ENCODE measurements at places on chromosomes 16 and 17.

GRCh38 chr16:50992350-50993032 is 158.6 kb downstream of the SALL1 start:
- DNase-seq: no peak

- DNase-seq: no peak
These were observed 13.7 kb upstream of the OSGIN1 start for GRCh38 chr16:83939266-83939855.

- no peak for DNase-seq
These were observed 1149.1 kb upstream of the CDH8 start for GRCh38 chr16:63185235-63185780.

GRCh38 chr16:16857012-16857411 is 478.1 kb downstream of the NPIPA7 start:
- no peak for DNase-seq

GRCh38 chr16:57030346-57030902 is 41.1 kb downstream of the NLRC5 start:
- no peak for DNase-seq

DNA sequence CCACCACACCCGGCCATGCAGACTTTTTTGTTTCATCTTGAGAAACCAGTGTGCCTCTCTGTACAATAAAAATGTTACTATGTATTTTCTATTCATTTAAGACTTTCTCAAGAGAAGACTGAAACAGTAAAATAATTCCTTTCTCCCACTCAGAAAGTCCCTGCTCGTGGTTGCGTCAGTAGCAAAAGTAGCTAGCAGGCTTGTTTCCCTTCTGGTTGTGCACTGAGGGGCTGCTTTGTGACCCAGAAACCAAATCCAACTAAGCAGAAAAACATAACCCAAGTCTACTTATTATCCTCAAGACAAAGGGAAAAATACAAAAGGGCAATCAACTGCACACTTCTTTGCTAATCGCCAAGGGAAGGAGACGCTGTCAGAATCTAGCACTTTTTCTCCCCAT is 3.4 kb upstream of the PNPO start:
- DNase-seq: no peak

GRCh38 chr17:67515490-67516083 is 138.5 kb downstream of the PITPNC1 start:
- no peak for DNase-seq

- no peak for DNase-seq
These were observed 2.9 kb downstream of the NFAT5 start for GRCh38 chr16:69568676-69569075.

GRCh38 chr17:15169676-15170075 is 95.5 kb downstream of the PMP22 start:
- no peak for DNase-seq

DNA sequence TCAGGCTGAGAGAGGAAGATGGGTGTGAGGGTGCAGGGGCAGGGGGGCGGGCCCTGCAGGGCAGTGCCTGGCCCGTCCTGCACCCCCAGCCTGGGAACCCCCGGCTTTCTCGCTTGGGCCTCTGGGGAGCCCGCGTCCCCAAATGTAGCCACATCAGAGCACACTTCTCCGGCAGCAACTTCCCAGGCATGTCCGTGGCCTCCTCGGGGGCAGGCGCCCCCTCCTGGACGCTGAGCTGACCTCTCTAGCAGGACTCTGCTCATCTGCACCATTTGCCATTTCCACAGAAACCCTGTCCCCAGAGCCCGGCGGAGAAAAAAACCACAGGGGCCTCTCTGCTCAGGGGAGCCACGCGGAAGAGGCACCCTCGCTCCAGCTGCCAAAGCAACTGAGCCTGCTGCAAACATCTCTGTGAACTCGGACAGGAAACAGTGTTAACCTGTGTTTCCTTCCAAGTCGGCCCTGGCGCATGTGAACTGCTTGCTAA is 63.4 kb downstream of the KLHDC4 start:
- no peak for DNase-seq

DNA sequence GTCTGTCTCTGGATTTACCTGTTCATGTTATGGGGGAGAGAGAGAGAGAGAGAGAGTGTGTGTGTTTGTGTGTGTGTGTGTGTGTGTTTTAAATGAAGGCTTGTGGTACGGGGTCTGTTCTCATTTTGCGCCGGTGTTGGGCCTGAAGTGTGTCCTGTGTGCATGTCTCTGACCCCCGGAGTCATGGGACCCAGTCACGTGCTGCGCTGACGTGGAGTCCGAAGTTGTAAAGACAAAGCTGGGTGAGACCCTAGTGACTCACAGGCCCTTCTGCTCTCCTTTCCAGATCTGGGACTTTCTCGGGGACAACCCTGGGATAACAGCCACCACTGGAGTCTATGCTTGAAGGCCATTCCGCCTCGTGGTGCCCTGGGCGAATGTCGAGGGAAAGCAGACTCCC is 35.0 kb downstream of the JPH3 start:
- no peak for DNase-seq

DNA sequence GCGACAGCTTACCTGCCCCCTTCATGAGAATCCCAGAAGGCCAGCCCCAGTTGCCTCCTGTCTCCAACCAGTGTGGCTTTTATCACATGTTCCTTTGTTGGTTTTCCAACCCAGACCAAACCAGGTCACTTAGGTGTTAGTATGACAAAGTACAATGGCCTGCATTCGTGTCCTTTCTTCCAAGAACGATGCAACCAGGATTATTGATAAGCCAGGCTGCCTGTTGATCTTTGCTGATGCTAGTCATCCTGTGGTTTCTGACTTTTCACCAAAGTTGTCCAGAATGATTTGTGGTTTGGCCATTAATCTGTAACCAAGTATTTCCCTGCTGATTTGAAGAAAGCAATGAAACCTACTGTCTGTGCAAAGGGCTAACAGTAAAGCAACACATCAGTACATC is 191.4 kb downstream of the CYLD start:
- no peak for DNase-seq

- DNase-seq: no peak
These were observed 23.6 kb downstream of the CIBAR2 start for GRCh38 chr16:85088570-85089199.

GRCh38 chr17:66580184-66580955 is 254.5 kb upstream of the CACNG5 start:
- DNase-seq: no peak

DNA sequence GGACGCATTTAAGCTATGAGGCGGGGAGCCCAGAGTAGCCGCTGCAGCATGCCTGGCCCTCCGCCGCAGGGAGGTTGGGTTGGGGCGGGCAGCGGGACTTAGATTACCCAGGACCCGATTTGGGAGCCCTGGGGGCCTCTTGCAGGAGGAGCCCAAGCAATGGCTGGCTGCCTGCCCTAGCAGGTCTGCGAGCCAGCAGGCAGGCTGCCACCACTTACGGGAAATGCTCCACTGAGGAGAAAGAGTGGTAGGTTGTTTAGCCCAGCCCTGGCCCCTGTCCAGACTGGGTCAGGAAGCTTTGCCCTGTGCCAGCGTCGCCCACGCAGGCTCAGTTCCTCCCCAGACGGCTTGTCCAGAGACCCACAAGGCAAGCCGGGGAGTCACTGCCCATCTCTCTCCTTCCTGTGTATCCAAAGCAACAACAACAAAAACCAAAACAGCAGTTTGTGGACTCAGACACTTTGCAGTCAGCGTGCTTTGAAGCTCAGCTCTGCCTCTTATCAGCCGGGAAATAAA is 10.3 kb upstream of the TVP23A start:
- no peak for DNase-seq

DNA sequence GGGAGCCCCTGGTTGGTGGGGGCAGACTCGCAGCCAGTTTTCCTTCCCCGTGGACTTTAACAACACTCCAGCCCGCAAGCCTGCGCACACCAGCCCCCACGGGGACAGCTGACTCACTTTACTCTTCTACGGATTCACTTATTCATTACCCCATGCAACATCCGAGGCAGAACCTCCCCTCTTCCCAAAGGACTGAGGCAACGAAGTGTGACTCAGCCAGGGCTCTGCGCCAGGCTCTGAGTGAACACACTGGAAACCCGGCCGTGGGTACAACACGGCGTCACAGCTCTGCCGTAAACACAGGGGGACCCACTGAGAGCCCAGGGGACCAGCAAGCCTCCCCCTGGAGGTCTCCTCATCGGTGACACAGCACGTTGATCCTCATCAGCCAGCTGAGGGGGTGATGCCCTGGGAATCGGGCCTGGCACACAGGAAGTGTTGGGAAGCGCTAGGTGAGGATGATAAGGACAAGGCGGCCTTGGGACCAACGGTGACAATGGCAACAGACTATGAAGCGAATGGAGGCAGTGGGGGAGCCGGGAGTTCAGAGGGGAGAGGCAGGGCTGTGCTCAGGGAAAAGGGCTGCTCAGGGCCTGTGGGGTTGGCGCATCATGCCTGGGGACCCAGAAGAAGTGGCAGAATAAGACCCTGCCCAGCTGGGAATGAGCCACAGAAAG is 14.6 kb downstream of the COTL1 start:
- no peak for DNase-seq

DNA sequence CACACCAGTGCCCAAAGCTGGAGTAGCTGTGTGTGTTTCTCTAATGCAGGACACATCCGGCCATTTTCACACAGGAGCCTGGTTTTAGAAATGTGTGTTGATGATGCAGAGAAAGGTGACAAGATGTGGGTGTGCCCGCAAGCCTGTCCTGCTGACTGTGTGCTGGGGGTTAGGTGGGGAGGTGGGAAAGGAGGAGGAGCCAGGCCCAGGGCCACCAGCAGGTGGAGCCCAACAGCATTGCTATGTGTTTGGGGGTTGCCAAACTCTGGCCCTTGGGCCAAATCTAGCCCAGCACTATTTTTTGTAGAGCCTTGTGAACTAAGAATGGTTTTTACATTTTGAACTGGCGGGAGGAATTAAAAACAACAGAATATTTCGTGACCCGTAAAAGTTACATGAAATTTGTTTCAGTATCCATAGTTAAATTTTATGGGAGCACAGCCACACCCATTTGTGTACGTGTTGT is 61.7 kb upstream of the LGALS9 start:
- DNase-seq: no peak

DNA sequence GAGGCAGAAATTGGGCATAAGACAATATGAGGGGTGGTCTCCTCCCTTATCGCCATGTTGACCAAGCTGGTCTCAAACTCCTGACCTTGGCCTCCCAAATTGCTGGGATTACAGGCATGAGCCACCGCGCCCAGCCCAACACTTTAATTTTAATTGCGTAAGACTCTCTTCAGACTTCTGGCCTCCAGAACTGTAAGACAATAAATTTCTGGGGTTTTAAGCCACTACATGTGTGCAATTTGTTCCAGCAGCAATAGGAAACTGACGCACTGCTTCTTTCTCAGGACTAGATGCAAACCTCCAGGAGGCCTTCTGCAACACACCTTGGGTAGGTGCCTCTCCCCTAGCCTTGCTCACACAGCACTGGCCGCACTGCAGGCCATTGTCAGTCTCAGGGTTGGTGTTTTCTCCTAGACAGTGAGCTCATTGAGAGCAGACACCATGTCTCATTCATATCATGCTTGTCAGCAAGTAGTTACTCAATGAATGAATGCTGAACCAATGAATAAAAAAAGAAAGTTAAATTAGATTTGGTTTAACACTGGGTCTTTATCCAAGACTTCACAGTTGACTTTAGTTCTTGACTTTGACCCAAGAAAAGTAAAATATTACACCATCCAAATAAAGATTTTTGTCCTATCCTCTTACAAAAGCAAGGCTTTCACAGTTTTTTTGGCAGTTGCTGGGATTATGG is 5.5 kb upstream of the ACSF2 start:
- no peak for DNase-seq

GRCh38 chr16:30948667-30949649 is at the start of gene ORAI3:
Gene ORAI3 (plus strand): TSS chr16:30949068. CDS start chr16:30949290, 222 bp downstream.
- no peak for DNase-seq

DNA sequence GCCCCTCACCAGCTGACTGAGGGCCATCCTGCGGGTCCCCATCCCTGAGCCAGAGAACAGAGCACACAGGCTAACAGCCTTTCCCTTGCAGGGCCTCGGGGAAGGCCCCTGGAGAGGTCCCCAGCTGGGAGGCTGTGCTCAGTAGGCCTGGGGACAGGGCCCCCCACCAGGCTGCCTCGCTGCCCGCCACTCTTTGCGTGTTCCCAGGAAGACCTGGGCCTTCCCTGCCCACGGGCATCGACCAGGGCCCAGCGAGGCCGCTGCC is 785 bp downstream of the HID1 start:
- no peak for DNase-seq

- no peak for DNase-seq
These were observed 266 bp downstream of the FMNL1 start for GRCh38 chr17:45222014-45222288.

- no peak for DNase-seq
These were observed 39.8 kb upstream of the METTL16 start for GRCh38 chr17:2551493-2551892.

GRCh38 chr16:89586853-89587252 is 11.3 kb downstream of the CPNE7 start:
- DNase-seq: no peak

- DNase-seq: peak; percentile 87
These were observed 60.1 kb downstream of the TEX14 start for GRCh38 chr17:58631523-58632323.

GRCh38 chr16:11140867-11141266 is 115.1 kb downstream of the SOCS1 start:
- DNase-seq: no peak

- DNase-seq: no peak
These were observed 79.8 kb downstream of the ARHGAP17 start for GRCh38 chr16:24935336-24935735.

DNA sequence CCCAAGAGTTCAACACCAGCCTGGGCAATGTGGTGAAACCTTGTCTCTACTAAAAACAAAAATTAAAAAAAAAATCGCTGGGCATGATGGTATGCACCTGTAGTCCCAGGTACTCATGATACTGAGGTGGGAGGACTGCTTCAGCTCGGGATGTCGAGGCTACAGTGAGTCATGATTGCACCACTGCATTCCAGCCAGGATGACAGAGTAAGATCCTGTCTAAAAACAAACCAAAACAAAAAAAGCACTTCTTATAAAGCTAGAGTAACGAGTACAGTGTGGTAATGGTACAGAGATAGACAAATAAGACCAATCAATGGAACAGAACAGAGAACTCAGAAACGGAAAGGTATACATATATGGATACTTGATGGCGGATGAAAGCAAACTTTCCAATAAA is 4.4 kb downstream of the NSMCE1 start:
- DNase-seq: no peak

- no peak for DNase-seq
These were observed 54.7 kb upstream of the CDH11 start for GRCh38 chr16:65176603-65177002.

DNA sequence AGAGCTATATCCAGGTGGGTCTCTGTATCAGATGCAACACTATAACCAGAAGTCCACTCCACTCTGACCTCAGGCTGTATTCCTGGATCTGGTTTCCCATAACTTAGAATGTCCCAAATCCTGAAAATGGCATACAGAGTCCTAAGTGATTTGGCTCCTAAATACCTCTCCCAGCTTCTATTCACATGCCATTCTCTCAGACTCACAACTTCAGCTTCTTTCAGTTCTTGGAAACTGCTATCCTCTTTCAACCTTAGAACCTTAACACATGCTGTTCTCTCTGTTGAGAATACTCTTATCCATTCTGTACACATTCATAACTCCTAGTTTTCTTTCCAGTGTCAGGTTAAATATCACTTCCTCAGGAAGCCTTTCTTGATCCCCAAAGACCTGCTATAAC is 132.0 kb downstream of the BRIP1 start:
- DNase-seq: no peak

GRCh38 chr17:57485916-57486881 is 229.9 kb downstream of the MSI2 start:
- no peak for DNase-seq
